ENCODE measurements at places on chromosomes 16 and 17. TPM values are rescaled to one million over a fixed set of nuclear protein-coding genes. Genes with fewer than 3 reads are reported as not detected.

Gene ABCC6
- 0.74 TPM for total RNA-seq

Gene C16orf96
- total RNA-seq, result 0.09 TPM

Gene PTGES3L
- total RNA-seq, result 11.2 TPM

Gene LPCAT2
- 16.0 TPM for total RNA-seq

Gene HCFC1R1
- 104 TPM for total RNA-seq

Gene MYH2
- not detected for total RNA-seq

Gene CLEC19A
- not detected for total RNA-seq

Gene IRX5
- total RNA-seq, result 1.1 TPM

Gene NPIPA2
- total RNA-seq, result 3.4 TPM

Gene LRRC37A
- total RNA-seq, result 1.7 TPM

Gene P2RX1
- 71.0 TPM for total RNA-seq

Gene TP53TG3F
- not detected for total RNA-seq

Gene TAT
- 0.09 TPM for total RNA-seq

Gene CDRT15L2
- total RNA-seq, result not detected

Gene EPX
- not detected for total RNA-seq

Gene TMUB2
- total RNA-seq, result 26.3 TPM

Gene CCL14
- total RNA-seq, result 104 TPM

Gene WSCD1
- 6.0 TPM for total RNA-seq

Gene GNGT2
- 2.1 TPM for total RNA-seq

Gene CLEC18B
- 0.60 TPM for total RNA-seq

Gene CCL3
- 2.0 TPM for total RNA-seq

Gene MMP2
- total RNA-seq, result 826 TPM

Gene HOXB2
- 22.3 TPM for total RNA-seq

Gene RIPOR1
- total RNA-seq, result 123 TPM

Gene KRT31
- not detected for total RNA-seq

Gene ASB16
- total RNA-seq, result 0.19 TPM

Gene CHST6
- 0.86 TPM for total RNA-seq

Gene UMOD
- total RNA-seq, result not detected

Gene SLC26A11
- 11.9 TPM for total RNA-seq

Gene SLFN13
- total RNA-seq, result 17.9 TPM

Gene SMARCE1
- 101 TPM for total RNA-seq

Gene PIK3R5
- 15.2 TPM for total RNA-seq

Gene IL21R
- 0.56 TPM for total RNA-seq

Gene KRTAP4-16
- total RNA-seq, result not detected

Gene TPPP3
- 39.3 TPM for total RNA-seq

Gene B3GNT9
- total RNA-seq, result 22.0 TPM

Gene JMJD8
- total RNA-seq, result 58.9 TPM

Gene SGCA
- total RNA-seq, result 99.0 TPM

Gene PYCARD
- 23.9 TPM for total RNA-seq

Gene MYO15A
- total RNA-seq, result 0.71 TPM

Gene DOC2B
- total RNA-seq, result 11.9 TPM

Gene TPSB2
- total RNA-seq, result 58.7 TPM

Gene TEKT1
- total RNA-seq, result not detected

Gene CHD9NB
- total RNA-seq, result 1.0 TPM

Gene CETP
- 0.60 TPM for total RNA-seq

Gene CNTNAP1
- 11.0 TPM for total RNA-seq

Gene CDRT4
- 4.5 TPM for total RNA-seq

Gene MVP
- 146 TPM for total RNA-seq

Gene ICAM2
- 26.7 TPM for total RNA-seq

Gene THOC6
- 21.6 TPM for total RNA-seq

Gene EVPLL
- not detected for total RNA-seq

Gene C1QTNF8
- not detected for total RNA-seq

Gene SCN4A
- 2.2 TPM for total RNA-seq

Gene SPATA32
- total RNA-seq, result not detected

Gene TBX2
- 11.2 TPM for total RNA-seq

Gene RAC3
- total RNA-seq, result 1.3 TPM

Gene INCA1
- 0.60 TPM for total RNA-seq

Gene KIF2B
- total RNA-seq, result not detected

Gene CCL23
- total RNA-seq, result 2.6 TPM

Measured in posterior vena cava (tissue), 2 donors.